T-cell (primary cell): ENCODE measurements at places on chromosomes 1 and 21.

DNA sequence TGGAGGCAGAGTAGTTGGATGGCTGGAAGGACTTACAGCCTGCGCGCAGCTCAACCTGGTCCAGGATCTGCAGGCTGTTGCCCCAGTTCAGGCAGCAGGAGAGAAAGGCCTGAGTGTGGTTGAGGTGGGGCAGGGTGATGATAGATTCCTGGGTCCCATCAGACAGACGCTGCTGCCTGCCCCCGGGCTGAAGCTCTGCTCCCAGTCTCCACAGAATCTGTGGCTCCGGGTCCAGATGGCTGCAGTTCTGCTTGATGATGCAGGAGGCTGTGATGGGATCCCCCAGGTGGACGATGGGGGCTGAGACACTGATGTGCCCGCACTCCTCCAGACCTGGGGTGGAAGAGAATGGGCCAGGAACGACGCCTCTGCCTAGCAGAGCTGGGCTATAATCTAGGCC, 7.4 kb downstream of the CSF3R start:
- DNase-seq: no peak

DNA sequence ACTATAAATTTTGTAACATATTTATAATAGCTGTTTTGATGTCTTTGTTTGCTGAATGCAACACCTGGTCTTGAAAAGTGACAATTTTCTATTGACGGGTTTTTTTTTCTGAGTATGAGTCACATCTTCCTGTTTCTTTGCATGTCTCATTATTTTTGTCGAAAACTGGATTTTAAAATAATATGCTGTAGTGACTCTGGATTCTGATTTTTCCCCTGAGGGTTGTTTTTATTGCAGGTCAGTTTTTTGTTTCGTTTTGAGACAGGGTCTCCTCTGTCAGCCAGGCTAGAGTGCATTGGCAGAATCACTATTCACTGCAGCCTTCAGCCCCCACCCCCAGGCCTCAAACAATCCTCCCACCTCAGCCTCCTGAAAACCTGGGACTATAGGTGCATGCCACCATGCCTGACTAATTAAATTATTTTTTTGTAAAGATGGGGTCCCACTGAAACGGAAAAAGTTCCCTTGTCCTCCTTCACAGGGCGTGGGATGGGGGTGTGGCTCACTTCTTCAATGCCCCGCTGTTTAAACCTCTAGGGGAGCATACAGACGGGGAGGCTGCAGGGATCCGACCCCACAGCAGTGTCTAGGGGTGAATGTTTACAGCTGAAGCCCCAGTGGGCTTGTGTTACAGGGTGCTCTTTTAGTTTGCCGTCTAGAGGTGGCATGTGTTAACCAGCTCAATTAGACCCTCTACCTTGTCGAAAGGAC, 11.3 kb upstream of the PPIE start:
- no peak for DNase-seq

DNA sequence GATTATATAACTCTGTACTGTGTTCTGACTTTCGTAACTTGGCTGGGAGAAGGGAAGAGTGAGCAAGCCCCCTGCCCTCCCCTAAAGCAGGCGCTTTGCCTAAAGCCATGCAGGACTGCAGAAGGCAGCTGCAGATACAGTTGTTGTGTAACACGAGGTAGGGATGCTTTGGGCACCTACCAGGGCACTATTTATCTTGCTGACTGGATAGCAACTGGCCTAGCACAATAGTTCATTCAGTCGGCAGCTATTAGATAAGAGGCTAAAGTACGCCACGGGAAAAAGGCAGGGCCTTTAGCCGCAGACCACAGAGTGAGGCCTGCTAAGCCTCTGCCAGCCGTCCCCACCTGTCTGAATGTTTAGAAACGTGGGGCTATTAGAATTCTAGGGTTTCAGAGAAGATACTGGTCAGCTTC, 80.9 kb downstream of the TTC3 start:
- no peak for DNase-seq

- no peak for DNase-seq
Observed at GRCh38 chr1:198340139-198340538, 183.3 kb downstream of the NEK7 start.

- no peak for DNase-seq
Observed at GRCh38 chr1:176626572-176627061, 163.6 kb downstream of the PAPPA2 start.
